ENCODE measurements at places on chromosomes 5 and 9.
A peak's percentile ranks its signal among the peaks of the same experiment; 100 is the strongest.

- no peak for DNase-seq
These were observed 632 bp upstream of the SPINK13 start for GRCh38 chr5:148267962-148268361.

- DNase-seq: no peak
These were observed 315.3 kb upstream of the RPS23 start for GRCh38 chr5:82593481-82593880.

GRCh38 chr5:166365164-166365563 is 1926.3 kb upstream of the WWC1 start:
- no peak for DNase-seq

GRCh38 chr5:134236318-134236717 is 10.4 kb upstream of the PPP2CA start:
- DNase-seq: no peak

DNA sequence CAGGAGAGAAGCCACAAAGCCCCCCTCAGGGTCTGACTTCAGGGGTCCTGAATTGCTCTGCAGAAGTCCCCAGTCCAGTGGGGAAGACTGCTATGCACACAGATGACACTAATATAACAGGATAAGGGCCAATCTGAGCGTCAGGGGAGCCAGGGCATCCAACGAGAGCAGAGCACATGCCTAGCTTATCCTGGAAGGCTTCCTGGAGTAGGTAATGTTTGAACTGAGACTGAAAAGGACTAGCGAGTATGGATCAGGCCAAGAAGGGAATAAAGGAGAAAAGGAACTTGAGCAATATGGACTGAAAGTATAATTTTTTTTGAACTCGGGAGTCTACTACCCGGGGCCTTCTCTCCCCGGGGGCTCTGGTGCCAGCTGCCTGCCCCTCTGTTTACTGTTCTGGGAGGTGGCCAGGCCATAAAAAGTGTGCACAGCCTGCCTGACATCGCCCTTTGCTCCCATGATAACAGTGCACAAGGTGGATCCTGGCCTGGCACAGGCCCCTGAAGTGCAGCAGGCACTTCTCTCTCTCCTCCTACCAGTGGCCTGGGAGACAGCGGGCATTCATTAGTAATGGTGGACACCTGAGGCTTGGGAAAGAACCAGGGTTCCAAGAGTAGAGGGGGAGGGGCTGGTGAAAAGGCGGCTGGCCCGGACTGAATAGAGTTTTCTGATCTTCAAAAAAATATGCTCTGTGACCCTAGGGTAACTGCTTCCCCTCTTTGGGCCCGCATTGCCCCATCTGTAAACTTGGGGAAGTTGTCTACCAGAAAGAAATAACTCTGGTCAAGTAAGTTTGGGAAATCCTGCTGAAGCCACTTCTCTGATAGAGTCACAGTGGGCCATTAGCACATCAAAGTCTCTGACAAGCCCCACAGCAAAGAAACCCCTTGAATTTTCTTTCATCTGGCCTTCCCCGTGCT is 4.6 kb upstream of the SLC6A7 start:
- DNase-seq: no peak

- no peak for DNase-seq
These were observed 456.8 kb downstream of the EBF1 start for GRCh38 chr5:158642879-158643278.

- no peak for DNase-seq
These were observed 4.8 kb upstream of the CHD1 start for GRCh38 chr5:98933445-98934072.

- DNase-seq: no peak
These were observed 195.0 kb downstream of the ADAMTSL1 start for GRCh38 chr9:18668944-18669343.

DNA sequence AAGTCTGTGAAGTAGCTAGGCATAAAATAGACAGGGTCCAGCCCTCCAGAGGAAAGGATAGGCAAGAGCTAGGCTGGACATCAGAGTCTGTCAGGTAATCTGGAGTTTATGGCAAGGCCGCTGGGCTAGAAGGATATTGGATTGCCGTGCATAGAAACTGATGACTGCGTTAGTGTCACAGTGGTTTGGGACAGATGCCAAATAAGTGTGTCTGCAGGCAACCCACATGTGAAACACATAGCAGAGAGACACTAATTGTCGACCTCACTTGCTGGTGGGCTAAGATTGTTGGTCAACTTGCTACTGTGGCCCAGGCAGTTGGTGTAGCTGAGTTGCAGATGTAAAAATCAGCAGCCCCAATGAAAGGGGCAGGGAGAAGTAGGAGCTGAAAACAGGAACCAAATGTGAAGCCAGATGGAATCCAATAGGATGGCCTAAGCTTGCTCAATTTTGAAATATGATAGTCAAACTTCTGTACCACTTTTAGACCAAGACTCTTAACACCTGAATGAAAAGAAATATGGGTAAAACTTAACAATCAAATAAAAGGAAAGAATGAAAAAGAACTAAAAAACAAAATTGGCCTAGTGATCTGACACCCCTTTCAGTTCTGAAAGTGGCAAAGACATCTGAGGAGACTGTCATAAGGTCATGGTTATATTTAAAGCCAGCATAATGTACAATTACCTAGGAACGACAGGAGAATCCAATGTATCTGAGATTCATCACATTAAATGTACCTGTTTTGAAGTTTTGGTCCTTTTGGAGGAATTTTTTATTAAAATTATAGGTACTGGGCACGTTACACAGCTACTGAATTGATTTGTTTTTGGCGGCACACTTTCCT is 243.3 kb upstream of the ACTBL2 start:
- DNase-seq: no peak

GRCh38 chr5:40437452-40437861 is 242.3 kb upstream of the PTGER4 start:
- DNase-seq: peak; percentile 63

- DNase-seq: no peak
These were observed 24.0 kb downstream of the ZFR start for GRCh38 chr5:32420506-32420905.

GRCh38 chr5:76595755-76596481 is 27.3 kb downstream of the F2RL2 start:
- no peak for DNase-seq

DNA sequence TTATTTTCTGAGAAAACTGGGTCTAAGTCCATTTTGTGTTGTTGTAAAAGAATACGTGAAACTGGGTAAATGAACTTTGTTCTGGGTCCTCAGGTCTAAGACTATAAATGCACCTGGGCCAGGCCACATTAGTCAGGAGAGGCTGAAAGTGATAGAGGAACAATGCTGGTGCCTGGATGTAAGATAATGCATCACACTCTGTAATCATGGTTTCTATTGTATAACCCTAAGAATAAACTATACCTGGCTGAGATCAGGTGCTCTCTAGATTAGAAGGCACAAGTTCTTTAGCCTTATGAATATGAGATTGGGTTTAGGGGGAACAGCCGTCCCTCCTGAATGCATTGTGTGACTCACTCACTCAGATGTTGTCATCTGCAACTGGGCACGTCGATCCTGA is 675.5 kb downstream of the HTR1A start:
- DNase-seq: no peak

- DNase-seq: no peak
These were observed 173.8 kb downstream of the AUH start for GRCh38 chr9:91187965-91188344.

DNA sequence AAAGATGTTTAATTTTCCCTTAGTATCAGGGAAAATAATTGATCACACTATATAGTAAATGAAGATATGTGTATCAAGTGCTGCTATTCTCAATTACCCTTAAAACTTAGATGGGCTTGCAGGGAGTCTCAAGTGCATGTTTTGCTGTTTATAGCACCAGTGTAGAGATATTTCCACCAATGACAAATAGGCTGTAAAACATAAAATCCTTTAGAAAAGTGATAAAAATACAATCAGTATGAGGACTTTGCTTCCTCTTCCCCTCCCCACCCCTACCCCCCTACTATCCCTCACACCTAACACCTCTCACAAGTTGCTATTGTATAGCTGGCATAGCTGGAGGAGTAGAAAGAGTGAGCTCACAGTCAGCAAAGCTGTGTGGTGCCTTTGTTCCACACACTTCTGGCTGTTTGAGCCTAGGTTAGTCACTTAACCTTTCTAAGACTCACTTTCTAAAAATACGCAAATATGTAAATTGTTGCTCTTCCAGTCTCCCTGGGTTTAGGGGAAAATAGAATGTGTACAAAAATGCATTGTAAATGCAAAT is 93.1 kb downstream of the PDE4D start:
- no peak for DNase-seq

GRCh38 chr5:154850255-154851062 is at the start of gene FAXDC2:
Gene FAXDC2, minus strand, starts transcription at chr5:154850603. Its CDS starts 12,425 bp downstream, at chr5:154838178.
- no peak for DNase-seq

All from NK-92 treated with Interleukin-12 subunit alpha and Interleukin-12 subunit beta, amount 100 ng/mL, for 24 hours (cell line).